NCI-H69 (cell line): ENCODE measurements at places on chromosomes 3 and 15.

- DNase-seq, result no peak
These were observed 491.7 kb upstream of the AGTR1 start for GRCh38 chr3:148205977-148206376.

- no peak for DNase-seq
These were observed 92.2 kb downstream of the KLHL25 start for GRCh38 chr15:85702321-85703101.

DNA sequence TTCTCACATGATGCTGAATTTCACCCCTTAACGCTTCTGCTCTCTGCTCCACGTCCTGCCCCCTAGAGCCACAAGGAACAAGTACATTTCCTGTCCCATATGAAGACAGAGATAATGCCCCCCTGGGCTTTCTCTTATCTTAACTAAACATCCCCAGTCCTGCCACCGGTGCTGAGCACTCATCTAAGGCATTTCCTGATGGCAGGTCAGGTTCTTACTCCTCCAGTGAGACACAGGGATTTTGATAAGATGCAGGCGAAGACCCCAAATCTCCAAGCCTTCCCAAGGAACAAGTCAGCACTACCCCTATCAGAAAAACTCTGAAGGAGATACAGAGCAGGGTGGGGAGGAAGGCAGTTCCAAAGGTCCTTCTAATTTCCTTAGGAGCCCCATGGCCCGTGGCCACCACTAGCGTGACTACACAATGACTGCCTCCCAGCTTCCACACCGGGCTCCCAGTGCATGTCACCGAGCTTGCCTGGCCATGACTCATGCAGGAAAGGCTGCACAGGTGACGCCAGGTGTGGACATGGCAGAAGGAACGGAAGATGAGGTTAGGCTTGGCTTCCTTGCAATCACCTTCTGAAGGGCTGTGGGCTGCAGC, 152.9 kb downstream of the XXYLT1 start:
- DNase-seq, result no peak

GRCh38 chr3:62236016-62236415, 137.3 kb downstream of the FEZF2 start:
- DNase-seq, result no peak

DNA sequence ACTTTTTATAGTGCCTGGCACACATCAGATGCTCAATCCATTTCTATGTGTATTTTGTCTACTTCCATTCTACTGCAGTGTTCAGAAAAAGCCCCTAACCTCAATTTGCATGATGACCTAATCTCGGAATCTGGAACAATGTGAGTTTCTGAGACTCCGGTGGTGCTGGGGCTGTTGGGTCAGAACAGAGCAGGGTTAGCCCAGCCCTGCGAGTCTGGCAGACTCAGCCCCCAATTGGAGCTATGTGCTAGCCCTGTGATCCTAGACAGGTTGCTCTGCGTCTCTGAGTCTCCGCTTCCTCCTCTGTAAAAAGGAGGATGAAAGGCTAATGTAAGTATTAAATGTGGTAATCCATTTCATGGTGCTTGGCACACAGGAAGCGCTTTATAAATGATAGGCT, 95.0 kb upstream of the ICE2 start:
- DNase-seq, result no peak

GRCh38 chr3:69118555-69118954, 3.8 kb downstream of the LMOD3 start:
- DNase-seq, result no peak

DNA sequence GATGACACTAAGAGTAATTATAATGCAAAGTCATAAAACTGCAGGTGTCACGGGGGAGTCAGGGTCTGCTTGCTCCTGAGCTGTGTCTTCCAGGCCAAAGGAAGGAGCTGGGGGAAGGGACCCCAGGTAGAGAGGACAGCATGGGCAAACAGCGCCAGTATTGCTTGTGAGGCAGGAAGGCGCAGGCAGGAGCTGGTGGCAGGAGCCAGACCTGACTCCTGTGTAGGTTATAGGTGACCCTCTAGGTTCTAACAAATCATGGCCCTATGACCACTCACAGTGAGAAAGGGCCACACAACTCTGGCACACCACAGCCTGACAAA, 1.9 kb downstream of the CISH start:
- no peak for DNase-seq

DNA sequence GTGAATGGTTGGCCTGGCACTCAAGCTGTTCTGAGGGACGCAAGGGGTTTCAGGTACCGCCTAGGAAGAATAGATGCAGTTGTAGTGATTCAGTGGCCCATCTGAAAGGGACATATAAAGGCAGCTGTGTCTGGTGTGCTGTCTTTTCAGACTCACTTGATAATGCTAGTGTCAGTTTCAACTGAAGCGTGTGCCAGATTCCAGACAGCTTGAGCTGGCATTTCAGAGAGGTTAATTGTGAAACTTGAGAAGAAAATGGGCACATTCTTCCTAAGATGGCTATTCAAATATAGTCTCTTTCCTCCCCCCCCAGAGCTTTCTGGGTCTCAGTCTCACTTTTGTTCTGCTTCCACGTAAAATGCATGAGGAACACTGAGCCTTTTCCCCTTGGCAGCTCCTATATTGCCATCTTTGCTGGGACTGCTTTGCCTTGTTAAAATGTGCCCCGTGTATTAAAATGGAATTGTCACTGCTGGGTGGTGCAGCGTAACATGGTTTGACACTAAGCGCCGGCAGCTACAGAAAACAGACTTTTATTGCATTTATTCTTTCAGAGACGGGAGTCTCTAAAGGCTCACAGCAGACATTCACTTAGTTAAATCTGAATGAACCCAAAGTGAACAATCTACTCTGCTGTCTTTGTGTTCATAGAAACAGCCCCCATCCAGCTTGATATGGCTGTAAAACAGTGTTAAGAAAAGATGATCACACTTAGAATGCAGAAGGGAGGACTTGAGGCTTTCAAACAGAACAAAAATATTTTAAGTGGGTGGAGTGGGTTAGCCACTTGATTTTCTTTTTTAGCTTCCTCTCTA, 478.7 kb downstream of the RBMS3 start:
- DNase-seq, result peak; percentile 96

- DNase-seq, result no peak
These were observed 55.0 kb upstream of the LCTL start for GRCh38 chr15:66620744-66621344.

DNA sequence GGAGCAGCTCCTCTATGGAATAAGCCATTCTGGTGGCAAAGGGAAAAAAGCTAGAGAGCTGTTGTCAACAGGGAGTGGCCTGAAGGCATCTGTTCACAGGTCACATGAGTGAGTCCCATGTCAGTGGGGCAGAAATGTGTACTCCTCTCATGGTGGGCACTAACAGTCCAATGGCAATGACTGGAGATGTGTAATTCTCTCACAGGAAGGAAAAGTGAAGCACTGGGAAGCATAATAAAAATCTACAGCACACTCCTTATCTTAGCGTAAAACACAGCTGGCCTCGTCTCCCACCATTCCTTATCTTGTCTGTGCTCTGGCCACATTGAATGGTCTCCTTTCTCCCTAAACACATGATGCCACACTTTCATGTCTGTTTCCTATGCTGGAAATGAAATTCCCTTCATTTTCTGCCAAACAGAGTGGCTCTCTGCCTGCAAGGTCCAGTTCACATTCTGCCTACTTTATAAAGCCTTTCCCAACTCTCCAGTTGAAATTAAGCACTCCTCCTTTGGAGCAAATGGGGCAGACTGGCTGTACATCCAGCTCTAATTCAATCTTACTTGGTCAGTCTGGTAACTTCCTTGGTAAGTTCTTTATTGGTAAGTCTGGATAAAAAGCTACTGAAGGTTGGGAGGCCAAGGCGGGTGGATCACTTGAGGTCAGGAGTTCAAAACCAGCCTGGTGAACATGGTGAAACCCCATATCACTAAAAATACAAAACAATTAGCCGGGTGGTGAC, 139.8 kb downstream of the RPL22L1 start:
- peak; percentile 23 for DNase-seq

- peak; percentile 17 for DNase-seq
These were observed 366.4 kb upstream of the TRIM42 start for GRCh38 chr3:140311428-140311827.

DNA sequence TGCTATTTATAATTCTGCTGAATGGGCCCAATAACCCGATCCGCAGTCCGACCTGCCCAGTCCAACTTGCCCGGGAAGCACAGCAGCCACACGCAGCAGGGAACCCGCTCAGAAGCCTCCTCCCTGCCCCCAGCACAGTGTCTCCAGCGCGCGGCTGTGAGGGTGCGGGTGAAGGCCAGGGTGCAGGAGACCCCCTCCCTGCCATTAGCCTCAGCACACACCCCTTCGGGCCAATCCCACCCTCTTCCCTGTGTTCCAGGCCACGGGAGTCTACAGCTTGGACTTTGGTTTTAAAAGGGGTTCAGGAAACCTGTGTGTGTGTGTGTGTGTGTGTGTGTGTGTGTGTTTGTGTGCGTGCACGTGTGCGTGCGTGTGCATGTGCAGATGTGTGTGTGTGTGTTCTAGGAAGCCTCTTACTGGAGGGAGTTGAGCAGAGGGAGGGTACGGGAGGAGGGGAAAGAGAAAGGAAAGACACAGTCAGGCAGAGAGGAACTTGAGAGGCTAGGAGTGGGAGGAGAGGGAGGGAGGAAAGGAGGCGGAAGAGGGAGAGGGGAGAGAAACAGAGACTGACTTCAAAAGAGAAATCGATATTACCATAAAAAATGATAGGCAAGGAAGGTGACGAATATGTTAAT, 34.2 kb downstream of the ATP2B2 start:
- no peak for DNase-seq

GRCh38 chr3:144491333-144491732, 519.7 kb downstream of the DIPK2A start:
- no peak for DNase-seq

GRCh38 chr3:180421721-180422120, 180.2 kb upstream of the TTC14 start:
- DNase-seq, result no peak

DNA sequence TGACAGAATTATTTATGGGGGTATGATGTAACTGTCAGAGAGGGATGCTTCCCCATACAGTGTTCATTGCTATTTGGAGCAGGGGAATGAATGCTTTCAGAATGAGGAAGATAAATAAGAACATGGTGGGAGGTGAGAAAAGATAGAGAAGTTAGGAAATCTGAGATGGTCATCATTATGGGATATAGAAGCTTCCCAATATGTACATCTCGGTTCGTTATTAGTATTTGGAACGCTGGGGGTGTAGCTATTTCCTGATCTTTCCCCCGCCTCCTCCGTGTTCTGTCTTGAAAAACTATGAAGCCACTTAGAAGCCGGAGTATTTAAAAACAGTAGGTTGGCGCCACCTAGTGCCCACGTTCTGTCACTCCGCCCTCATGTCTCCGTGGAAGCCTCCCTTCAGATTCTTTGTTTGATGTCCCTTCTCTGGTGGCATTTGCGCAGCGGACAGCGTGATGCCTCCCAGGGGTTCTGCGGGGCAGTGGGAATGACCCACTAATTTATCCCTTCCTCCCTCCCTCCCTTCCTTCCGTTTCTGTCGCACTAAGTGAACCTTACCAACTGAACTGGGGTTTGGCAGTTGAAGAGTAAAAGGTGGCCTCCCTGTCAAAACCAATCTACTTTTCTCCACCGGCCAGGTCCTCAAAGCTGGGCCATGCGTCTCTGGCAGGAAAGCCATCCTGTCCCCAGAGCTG, 184.5 kb downstream of the FEZF2 start:
- DNase-seq, result peak; percentile 76

DNA sequence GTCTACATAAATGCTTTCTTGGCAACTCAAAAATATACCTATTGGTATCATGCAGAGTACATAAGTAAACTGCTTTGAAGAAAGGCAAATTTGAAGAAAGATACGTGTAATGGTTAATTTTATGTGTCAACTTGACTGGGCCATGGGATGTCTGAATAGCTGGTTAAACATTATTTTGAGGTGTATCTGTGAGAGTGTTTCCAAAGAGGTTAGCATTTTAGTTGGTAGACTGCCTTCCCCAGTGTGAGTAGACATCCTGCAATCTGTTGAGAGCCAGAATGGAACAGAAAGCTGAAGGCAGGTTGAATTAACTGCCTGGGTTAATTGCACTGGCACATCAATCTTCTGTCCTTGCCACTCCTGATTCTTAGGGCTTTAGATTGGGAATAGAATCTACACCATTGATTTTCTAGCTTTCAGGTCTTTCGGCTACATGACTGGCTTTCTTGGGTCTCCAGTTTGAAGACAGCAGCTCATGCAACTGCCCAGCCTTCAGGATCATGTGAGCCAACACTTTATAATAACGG, 98.3 kb downstream of the CMSS1 start:
- peak; percentile 65 for DNase-seq

- no peak for DNase-seq
These were observed 325.0 kb downstream of the FOXP1 start for GRCh38 chr3:71258526-71258925.

GRCh38 chr3:39125841-39126500, 18.5 kb downstream of the TTC21A start:
- DNase-seq, result no peak

GRCh38 chr15:74414603-74415338, 19.0 kb downstream of the SEMA7A start:
- no peak for DNase-seq

DNA sequence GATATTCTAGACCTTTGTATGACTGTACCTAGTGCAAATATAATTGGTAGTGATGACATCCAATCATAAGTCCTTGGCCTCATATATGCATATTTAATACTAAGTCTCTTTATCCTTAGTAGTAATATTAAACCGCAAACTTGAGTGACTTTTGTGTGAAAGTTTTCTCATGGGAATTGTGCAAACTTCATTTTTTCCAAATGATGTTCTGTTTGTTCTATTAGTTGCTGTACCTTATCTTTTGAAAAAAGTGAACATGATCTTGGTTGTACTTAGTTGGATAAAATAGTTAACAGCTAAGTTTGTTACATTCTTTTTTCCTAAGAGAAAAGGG, 43.2 kb downstream of the TMEM45A start:
- DNase-seq, result no peak

GRCh38 chr3:99474776-99475175, 163.6 kb upstream of the COL8A1 start:
- no peak for DNase-seq

DNA sequence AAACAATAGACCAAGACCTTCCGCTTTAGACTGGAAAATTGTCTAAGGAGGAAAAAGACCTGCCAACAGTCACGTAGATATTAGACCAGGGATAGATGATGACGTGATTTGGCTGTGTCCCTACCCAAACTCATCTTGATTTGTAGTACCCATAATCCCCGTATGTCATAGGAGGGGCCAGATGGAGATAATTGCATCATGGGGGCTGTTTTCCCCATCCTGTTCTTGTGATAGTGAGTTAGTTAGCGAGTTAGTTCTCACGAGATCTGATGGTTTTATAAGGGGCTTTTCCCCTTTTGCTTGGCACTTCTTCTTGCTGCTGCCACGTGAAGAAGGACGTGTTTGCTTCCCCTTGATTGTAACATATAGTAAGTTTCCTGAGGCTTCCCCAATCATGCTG, 31.7 kb upstream of the SUCLG2 start:
- DNase-seq, result no peak

GRCh38 chr15:27842526-27842925, 256.6 kb downstream of the OCA2 start:
- DNase-seq, result no peak
